Stimulated activated CD4-positive, alpha-beta T cell treated with anti-CD3 and anti-CD28 coated beads, Interleukin-4, amount 100 ng/mL, for 48 hours (primary cell): ENCODE measurements at places on chromosomes 7 and 10.

DNA sequence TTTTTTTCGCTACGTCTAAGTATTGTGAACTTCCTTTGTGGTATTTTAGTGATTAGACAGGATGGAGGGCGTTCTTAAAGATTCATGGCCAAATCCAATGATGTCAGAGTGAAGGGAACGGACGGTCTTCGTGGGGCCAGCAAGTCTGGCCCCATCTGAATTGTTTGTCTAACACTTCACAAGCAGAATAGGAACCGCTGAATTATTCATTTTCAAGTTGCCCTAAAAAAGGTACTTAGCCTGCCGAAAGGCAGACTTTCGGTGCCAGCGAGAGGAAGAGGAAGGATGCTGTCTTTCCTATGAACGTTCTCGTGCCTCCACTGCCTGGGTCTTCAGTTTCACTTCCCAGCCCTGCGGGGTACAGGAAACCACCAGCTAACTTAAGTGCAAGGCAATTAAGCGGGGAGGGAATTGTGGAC, 145.7 kb upstream of the SH2B2 start:
- DNase-seq = no peak

- DNase-seq = no peak
Measured at GRCh38 chr10:73828161-73828560, 16.8 kb upstream of the NDST2 start.

- no peak for DNase-seq
Measured at GRCh38 chr10:613271-614138, 76.0 kb downstream of the DIP2C start.

DNA sequence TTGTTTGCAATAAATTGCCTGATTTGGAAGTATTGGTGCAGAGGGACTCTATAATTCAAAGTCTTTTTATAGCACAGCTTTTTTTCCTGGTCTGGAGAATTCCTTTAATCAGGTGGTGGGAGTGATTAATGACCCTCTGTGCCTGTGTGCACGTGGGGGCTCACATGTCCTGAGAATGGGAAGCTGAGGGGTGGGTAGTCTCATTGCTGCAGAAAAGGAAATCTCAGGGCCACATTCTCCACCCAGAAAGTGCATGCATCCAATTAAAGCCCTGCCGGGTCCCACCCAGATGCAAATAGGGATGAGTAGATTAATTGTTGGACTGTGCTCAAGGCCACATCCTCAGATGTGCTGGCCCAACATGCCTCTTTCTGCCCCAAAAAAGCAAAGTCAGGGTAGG, 324.7 kb downstream of the CXCL12 start:
- DNase-seq = no peak
